MM.1S (cell line): ENCODE measurements at places on chromosomes 3 and 15.

DNA sequence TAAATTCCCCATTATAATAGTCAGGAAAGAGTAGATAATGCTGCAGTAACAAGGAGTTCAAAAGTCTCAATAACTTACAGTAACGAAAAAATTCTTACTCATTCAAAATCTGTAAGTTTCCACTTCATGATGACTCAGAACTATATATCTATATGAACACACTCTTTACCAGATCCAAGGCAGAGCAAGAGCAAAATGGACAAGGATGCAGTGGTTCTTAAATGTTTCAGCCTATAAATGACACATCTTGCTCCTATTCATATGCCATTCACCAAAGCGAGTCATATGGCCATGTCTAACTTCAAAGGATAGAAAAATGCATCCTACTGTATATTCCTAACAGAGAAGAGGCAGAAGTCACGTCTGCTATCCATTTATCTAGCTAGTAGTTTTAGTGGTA, 787.7 kb downstream of the NAALADL2 start:
- DNase-seq, result no peak

GRCh38 chr3:179735321-179735720, 82.5 kb downstream of the USP13 start:
- no peak for DNase-seq

GRCh38 chr3:158233791-158234190, 123.9 kb downstream of the RSRC1 start:
- DNase-seq, result no peak

- no peak for DNase-seq
These were observed 19.6 kb downstream of the PLXNA1 start for GRCh38 chr3:127002195-127003174.

DNA sequence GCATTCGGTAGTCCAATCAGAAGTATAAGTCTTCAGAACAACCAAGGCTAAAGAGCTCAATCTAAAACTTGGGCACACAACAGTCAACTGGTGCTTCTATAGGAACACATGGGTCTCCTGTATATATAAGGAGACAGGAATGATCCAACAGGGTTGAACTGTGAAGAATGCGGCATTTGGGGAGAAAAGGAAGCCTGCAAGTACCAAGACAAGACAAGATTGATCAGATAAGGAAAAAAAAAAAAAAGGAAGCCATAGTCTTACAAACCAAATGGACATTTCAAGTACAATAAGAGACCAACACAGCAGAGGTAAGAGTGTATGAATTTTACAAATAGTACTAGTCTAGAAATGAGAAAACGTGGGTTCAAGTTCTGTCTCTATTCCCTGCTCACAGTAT, 6.5 kb downstream of the CPEB1 start:
- DNase-seq, result no peak

GRCh38 chr3:107870096-107870495, 220.7 kb downstream of the CD47 start:
- DNase-seq, result no peak

- DNase-seq, result no peak
These were observed 92.2 kb downstream of the USP13 start for GRCh38 chr3:179745079-179745478.

DNA sequence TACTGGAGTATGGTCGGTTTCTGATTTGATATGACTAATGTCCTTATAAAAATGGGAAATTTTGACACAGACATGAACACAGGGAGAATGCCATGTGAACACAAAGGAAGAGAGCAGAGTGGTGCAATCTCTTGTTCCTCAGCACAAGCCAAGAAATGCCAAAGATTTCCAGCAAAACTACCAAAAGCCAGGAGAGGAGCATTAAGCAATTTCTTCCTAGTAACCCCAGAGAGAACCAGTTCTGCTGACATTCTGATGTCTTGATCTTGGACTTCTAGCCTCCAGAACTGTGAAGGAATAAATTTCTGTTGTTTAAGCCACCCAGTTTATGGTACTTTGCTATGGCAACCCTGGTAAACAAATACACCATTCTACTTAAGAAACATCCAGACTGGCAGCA, 227.8 kb upstream of the MRPL3 start:
- no peak for DNase-seq

DNA sequence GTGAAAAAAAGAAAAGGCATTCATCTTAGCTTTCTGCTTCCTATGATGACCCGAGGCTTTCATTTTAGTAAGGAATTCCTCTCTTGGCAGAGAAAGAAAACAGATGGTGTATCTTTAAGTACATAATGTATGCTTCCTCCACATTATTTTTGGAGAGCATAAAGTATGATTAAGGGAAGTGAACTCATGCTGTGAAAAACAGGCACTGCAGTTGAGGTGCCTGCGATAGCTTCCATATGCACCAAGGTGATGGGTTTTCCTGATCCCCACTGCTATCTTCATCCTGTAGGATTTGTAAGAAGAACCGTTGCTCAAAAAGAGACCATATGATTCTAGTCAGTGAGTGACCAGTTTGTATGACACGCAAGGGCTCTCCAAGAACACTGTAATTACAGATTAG, 411.5 kb upstream of the MCTP2 start:
- DNase-seq, result no peak

DNA sequence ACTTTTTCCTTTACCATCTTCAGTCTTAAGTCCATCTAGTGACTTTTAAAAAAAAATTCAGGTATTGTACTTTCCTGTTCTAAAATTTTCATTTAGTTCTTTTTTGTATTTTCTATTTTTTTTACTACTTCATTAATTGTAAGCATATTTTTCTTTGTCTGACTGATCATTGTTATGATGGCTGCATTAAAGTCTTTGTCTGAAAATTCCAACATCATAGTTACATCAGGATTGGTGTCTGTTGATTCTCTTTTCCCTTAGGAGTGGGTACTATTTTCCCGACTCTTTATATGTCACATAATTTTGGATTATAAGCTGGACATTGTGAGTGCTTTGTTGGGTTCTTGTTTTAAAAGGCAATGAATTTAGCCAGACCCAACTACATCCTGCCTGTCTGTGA, 34.9 kb upstream of the POLR2M start:
- no peak for DNase-seq

GRCh38 chr3:18864933-18865731, 283.2 kb upstream of the KCNH8 start:
- DNase-seq, result no peak

DNA sequence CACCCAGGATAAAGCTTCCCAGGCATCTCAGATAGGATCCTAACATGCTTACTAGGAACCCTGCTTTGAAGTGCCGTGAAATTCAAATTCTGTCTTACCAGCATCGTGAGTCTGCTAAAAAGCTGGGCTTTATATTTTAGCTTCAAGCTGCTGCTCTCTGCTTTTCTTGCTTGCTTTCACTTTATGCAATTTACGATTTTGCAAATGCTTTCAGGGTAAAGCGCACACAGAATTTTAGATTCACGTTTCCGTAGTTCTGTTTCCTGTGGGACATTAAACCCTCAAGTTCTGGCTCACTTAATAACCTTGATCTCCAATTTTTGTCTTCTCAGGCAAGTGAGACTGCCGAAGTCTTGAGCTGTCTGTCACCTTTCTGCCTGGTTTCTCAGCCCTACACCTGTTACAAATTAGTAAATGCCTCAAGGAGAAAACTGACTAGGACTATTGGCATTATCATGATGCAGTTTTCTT, 170.5 kb upstream of the TGFBR2 start:
- peak; percentile 27 for DNase-seq

- no peak for DNase-seq
These were observed 122.6 kb upstream of the CCNL1 start for GRCh38 chr3:157282261-157283191.

DNA sequence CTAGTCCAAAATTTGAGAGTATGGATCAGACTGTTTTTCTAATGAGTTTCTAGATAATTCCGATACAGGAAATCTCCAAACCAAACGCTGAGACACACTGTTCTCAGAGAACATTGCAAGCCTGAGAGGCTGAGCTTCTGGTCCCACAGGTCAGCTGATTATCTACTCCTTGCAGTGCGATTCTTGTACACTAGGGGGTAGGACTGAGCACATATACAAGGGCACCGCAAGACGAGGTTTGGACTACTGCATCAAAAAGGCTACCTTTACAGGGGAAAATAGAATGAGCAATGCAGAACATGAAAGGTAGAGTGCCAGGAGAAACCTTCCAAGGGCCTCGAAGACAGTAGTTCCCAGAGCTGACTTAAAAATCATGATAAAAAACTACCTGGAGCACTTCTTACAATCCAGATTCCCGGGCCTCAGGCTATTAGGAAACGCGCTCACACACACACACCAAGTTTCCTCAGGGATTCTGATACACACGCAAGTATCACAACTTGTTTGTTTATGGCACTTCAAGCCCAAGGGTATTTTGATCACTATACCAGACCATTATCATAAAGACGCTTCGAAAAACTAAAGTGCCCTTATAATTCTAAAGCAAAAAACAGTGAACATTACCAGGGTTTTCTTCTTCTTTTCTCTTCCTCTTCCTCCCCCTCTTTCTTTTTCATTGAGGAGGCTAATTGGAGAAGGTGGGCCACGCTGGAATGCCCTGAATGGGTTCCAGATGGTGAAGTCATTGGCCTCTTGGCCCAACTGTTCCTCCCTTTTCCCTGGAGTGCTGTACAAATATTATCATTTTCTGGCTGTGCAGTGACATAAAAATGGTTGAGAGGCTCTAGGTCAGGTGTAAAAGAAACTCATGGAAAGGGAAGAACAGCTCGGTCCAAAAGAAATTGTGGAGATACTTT, 61.8 kb downstream of the SLC12A8 start:
- DNase-seq, result peak; percentile 68
